ENCODE measurements at places on chromosomes 1 and 21.

- DNase-seq, result no peak
Observed at GRCh38 chr1:224450561-224451350, 16.2 kb upstream of the WDR26 start.

GRCh38 chr1:160216301-160216700 is 11.1 kb downstream of the PEA15 start:
- no peak for DNase-seq

DNA sequence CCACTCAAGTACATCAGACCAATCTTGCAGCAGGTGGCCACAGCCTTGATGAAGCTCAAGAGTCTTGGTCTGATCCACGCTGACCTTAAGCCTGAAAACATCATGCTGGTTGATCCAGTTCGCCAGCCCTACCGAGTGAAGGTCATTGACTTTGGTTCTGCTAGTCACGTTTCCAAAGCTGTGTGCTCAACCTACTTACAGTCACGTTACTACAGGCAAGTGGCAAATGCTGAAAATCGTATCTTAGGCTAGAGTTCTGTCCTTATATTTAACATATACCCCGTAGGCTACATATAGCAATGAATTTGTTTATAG is 12.1 kb downstream of the HIPK1 start:
- no peak for DNase-seq

DNA sequence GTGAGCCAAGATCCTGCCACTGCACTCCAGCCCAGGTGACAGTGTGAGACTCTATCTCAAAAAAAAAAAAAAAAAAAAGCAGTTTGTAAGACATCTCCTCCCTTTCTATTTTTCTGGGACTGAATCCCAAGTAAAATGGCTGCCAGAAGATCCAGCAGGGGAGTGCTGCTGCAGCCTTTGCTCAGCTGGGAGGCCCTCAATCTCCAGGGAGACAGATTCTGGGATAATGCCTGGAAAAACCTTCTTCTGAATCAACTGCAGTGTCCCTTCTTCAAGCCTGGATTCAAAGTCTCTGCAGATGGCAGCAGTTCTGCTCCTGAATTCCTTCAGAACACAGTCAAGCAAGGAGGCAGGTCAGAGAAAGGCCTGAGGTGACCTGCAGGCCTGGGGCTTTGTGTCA is 191.0 kb upstream of the NRIP1 start:
- no peak for DNase-seq

DNA sequence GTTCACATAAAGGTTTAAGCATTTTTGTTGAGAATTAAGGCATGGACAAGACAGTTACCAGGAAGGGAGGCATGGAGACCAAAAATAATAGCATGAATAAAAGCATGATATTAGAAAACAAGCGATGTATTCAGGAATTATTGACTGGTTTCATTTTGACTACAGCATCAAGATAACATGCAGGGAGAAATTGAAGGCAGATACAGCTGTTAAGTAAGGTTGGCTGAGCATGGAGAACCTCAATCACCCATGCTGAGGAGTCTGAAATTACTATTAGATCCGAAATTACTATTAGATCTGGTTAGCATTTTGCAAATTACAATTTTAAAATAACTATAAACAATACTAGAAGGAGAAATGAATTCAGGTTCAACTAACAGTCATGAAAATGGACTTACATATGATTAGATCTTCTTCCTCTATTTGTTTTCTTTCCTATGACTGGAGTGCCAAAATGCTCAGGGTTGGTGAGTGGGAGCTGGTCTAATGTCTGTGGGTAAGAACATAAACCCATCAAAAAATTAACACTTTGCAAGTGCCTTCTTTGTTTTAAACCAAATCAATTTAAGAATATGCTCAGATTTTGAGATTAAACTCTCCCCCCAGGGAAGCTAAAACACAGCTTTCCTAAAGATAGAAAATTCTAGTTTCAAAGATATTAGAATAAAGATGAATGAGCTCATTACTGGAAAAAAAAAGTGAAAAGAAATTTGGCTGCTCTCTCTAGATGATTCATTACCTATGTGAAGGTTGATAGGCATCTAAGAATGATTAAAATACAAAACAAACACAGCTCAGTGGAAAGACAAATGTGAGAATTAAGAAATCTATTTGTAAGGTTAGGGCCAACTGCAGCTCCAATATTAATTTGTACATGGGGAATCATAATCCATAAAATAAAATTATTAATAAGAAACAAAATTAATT is 81.7 kb downstream of the ARID4B start:
- DNase-seq, result no peak

GRCh38 chr1:230746617-230747016 is 571 bp upstream of the CAPN9 start:
- no peak for DNase-seq

DNA sequence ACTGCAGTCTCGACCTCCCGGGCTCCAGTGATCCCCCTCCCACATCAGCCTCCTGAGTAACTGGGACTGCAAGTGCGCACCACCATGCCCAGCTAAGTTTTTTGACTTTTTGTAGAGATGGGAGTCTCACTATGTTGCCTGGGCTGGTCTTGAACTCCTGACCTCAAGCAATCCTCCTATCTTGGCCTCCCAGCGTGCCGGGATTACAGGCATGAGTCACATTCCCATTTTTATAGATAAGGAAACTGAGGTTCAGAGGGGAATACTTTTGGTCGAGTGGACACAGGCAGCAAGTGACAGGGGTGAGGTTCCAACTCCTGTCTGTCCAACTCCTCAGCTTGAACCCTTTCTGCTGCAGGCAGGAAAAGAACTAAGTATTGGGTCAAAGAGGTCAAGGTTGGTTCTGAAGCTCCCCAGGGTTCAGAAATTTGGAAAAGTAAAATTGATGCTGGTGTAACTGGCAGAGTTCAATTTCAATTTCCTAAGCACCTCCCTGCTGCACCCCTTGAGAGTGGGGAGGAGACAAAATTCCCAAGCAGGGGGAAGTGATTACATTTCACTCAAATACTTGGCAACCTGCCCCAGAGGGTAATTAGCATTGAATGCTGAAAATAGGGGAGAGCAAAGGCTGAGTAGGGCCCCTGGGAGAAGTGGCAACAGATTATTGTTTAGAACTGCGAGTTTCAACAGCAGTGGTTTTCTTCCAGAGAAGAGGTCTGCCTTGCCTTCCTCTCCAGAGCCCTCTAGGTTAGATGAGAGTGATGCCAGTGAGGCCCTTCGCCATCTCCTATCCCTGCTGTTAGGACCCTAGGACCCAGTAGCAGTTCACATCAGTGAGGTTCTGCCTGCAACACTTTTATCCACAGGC is 17.5 kb upstream of the ALPL start:
- DNase-seq, result no peak

- no peak for DNase-seq
Observed at GRCh38 chr1:14654554-14654953, 56.1 kb downstream of the KAZN start.

DNA sequence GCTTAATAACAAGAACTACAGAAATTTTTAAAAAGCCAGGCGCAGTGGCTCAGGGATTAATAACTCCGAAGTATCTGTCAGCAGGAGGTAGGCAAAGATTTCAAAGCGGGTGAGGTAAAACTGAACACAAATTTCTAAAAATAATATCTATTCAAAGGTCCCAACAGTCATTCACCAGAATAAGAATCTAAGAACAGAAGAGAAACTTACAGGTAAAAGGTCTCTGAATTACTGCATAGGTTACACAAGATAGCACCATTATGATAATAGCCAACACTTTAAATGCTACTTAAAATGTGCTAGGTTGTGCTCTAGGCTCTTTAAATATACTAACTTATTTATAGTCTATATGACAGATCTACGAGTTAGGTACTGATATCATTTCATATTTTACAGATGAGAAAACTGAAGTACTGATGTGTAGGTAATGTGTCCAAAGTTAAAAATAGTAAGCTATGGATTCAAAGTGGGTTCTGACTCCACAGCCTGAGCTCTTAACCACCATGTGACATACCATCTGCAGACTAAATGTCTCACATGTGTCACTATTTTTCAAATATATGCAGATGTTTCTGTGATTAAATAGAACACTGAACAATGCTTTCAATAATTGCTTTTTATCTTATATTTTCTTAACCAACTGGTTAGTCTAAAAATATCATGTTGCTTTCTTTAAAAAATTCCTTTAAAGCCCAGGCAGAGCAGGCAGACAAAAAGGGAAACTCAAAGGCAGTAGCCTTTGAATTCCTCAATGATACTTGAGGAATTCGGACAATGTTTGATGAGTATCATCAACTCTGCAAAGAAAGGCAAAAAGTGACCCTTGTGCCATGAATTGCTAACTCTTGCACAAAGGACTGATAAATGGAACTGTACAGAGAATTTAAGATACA is 80.5 kb upstream of the TTC39A start:
- no peak for DNase-seq

GRCh38 chr21:25717491-25718147 is 17.1 kb downstream of the ATP5PF start:
- no peak for DNase-seq

DNA sequence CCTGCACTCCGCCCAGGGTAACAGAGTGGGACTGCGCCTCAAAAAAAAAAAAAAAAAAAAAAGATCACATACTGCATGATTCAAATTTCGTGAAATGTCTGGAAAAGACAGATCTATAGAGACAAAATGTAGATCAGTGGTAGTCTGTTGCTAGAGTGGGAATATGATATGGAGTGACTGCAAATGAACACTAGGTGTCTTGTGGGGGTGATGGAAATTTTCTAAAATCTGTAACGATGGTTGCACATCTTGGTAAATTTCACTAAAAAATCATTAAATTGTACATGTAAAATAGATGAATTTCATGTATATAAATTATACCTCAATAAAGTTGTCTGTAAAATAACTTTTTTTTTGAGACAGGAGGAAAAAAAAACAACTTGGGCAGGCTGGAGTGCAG is 5.5 kb downstream of the AIDA start:
- DNase-seq, result no peak

- no peak for DNase-seq
Observed at GRCh38 chr1:214637722-214638458, 34.9 kb downstream of the CENPF start.

- no peak for DNase-seq
Observed at GRCh38 chr1:42379794-42380585, 602 bp upstream of the RIMKLA start.

- no peak for DNase-seq
Observed at GRCh38 chr1:183674339-183674738, 21.2 kb upstream of the APOBEC4 start.

GRCh38 chr1:72851597-72851996 is 569.3 kb upstream of the NEGR1 start:
- DNase-seq, result no peak

DNA sequence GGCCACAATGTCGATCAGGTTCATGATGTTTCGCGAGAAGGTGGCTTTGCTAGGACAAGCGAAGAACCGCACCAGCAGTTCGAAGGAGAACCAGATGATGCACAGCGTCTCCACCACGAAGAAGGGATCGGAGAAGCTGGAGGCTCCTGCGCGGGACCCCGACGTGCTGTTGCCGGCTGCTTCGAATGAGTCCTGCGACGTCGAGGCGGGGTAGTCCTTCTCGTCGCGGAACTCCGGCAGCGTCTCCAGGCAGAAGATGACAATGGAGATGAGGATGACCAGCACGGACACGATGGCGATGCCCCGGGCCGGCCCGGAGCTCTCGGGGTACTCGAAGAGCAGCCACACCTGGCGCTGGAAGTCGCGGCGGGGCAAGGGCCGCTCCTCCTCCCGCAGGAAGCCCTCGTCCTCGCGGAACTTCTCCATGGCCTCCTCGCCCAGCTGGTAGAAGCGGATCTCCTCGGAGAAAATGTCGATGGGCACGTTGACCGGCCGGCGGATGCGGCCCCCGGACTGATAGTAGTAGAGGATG is 869 bp downstream of the KCNA3 start:
- no peak for DNase-seq

- no peak for DNase-seq
Observed at GRCh38 chr1:168939110-168939946, 167.2 kb upstream of the ATP1B1 start.

- DNase-seq, result no peak
Observed at GRCh38 chr21:31675960-31676359, 16.5 kb downstream of the SOD1 start.

DNA sequence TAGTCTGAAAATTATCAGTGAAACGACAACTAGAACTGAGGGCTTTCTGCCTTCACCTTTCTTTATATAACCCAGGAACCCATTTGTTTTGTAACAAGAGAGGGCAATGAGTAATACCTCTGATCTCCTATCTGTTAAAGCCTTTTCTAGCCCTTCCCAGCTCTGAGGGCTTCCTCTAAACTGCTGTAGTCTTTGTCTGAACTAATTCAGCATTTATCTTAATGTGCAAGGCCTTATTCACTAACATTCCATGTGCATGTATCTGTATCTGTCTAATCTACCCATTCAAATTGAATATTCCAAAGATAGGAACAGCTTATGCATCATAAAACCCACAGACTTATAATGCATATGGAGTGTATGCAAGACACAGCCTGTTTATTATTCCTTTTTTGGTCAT is 167.1 kb downstream of the LYPLAL1 start:
- no peak for DNase-seq

DNA sequence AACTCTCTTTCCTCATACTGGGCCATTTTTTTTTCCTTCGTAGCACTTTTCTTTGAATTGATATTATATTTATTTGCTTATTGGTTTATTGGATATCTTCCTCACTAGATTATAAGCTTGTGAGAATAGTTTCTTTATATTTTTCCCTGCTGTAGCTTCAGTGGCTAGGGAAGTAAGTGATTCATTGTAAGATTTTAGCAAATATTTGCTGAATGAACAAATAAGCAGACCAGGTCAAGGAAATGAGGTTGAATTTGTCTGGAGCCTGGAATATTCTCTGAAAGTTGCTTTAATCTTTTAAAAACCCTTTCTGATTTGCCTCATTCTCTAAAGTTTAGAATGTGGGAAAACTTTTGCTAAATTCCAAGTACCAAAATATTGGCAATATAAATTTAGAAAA is 80.2 kb downstream of the RABGAP1L start:
- DNase-seq, result no peak

GRCh38 chr1:110788673-110789072 is 84.3 kb upstream of the CD53 start:
- no peak for DNase-seq

- no peak for DNase-seq
Observed at GRCh38 chr21:25501996-25502665, 105.2 kb downstream of the MRPL39 start.

GRCh38 chr21:42144679-42145568 is 73.8 kb downstream of the UMODL1 start:
- DNase-seq, result no peak

- DNase-seq, result no peak
Observed at GRCh38 chr1:12196641-12197482, 30.1 kb downstream of the TNFRSF1B start.

- DNase-seq, result no peak
Observed at GRCh38 chr21:38661197-38661871, 144.4 kb upstream of the ETS2 start.
